ENCODE measurements at places on chromosomes 11 and 22.

DNA sequence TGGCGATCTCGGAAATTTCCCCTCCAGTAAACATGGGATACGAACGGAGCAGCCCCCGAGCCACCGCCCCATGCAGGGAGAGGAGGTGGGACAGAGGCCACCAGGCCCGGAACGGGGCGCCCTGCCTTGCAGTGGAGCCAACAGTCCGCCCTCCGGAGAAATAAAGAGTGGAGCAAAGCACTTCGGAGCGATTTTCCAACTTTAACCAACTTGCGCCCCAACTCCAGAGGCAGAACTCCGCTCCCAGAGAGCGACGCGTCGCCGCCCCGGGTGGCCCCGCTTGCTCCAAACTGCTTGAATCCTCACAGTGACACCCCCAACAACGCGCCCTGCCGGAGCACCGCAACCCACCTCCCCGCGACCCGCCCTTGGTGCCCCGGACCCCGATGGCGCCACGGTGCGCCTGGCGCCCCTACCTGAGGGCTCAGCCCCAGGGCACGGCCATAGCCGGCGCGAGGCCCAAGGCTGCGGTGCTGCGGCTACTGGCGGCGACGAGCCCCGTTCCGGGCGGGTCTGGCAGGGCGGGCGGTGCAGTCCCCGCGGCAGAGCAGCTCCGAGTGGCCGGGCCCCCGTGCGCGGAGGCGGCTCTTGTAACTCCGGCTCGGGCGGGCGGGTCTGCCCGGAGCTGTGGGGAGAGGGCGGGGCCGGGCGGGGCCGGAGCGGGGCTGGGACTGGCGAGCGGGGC lies at the start of gene AHNAK:
Gene AHNAK (minus strand): TSS at position 563 of the 685 bp plus-strand sequence. CDS start 10,708 bp downstream, outside the sequence.
- DNase-seq: peak; percentile 74

GRCh38 chr22:17913801-17914347 lies 110.5 kb downstream of the MICAL3 start:
- no peak for DNase-seq

GRCh38 chr11:102253020-102253715 lies 64.1 kb upstream of the BIRC3 start:
- DNase-seq: no peak

DNA sequence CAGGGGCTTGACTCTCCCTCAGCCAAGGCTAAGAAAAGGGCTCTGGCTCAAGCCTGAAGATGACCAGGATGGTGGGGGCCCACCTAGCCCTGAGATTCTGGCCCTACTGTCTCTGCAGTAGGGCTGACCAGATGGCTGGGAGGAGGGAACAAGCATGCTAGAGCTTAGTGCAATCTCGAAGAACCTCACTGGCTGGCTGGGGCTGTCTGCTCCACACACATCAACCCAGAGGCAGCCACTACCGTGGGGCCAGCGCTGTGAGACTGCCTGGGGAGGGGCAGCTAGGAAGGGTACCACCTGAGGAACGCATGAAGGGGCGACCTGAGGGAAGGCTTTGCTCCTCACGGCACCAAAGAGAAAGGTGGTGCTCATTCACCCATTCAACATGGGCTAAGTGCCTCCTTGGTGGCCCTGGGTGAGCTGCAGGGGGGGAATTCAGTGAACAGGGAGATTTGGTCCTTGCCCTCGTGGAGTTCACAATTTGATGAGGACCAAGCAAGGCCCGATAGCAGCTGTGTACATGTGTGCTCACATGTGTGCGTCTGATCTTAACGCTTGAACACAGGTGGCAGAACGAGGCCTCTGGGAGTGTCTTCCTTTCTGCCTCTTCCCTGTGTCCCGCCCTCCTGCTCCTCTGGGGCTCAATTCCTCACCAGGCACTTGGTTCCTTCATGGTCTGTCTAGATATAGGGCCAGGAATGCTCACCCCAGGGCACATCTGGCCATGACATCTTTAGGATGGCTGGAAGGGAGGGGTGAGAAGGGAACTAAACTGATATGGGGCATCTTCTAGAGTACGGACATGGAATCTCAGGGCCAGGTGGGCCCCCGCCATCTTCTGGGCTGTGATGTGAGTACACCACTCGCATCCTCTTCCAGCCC lies 102.3 kb upstream of the PITPNB start:
- no peak for DNase-seq

DNA sequence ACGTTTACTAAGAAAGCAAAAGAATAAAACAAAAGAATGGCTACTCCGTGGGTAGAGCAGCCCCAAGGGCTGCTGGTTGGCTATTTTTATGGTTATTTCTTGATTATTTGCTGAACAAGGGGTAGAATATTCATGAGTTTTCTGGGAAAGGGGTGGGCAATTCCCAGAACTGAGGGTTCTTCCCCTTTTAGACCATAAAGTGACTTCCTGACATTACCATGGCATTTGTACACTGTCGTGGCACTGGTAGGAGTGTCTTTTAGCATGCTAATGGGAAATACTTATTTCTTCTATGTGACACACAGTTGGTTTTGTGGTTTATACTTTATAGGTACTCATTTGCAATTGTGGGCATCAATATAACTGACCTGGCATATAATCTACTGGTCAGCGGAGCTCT lies 56.3 kb downstream of the SLN start:
- no peak for DNase-seq

GRCh38 chr11:21602699-21603098 lies 590.2 kb upstream of the ANO5 start:
- no peak for DNase-seq

DNA sequence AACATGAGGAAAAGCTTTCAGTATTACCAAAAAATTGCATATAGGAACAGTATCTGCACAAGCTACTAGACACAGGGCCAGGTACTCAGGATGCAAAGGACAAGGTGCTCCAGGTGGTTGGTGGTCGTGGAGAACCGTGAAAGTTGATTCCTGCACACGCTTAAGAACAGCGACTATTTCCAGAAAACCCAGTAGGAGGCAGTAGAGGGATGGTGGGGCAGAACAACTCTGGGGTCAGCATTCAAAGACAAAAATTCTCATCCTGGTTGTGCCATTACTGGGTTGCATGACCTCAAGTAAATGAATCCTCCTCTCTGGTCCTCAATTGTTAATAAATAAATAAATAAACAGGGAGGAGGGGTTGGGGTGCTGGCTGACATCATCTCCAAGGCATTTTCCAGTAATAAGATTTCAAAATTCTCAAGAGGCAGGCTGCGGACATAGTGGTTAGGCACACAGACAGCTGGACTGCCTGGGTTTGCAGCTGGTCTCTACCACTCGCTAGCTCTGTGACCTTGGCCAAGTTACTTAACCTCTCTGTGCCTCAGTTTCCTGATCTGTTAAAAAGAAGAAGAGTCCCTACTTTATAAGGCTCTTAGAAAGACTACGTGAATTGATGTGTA lies 89.6 kb downstream of the ISX start:
- no peak for DNase-seq

DNA sequence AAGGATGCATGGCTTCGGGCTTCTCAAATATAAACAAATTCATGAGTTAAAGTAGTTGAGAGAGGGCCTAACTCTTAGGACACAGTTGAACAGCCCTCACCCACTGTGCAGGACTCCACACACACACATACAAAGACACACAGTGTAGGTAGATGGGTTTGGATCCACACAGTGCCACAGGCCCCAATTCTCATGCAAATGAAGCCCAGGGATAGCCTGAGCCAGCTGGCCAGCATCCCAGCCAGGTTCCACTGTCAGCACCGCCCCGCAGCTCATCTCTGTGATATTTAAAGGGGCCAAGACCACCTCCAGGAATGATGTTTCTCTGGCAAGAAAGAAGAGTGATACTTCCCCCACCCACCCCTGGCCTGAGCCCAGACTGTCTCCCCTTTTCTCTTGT lies 11.7 kb downstream of the SLC35C1 start:
- no peak for DNase-seq

GRCh38 chr11:3357994-3358676 lies 20.8 kb downstream of the ZNF195 start:
- no peak for DNase-seq

DNA sequence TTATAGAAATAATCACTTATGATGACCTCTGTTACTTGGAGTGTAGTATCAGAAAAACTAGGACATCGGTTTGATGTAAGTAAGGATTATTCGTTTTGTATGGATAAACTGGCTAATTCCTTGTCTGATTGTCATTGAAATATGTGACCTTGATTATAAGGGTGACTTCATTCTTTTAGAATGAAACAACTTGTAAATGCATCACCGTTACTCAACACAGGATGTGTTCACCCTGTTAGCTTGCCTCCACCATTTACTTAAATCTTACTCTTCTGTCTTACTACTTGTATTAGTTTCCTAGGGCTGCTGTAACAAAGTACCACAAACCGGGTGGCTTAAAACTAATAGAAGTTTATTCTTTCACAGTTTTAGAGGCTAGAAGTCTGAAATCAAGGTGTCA lies 7.9 kb downstream of the SFI1 start:
- no peak for DNase-seq

- no peak for DNase-seq
Measured at GRCh38 chr11:93767018-93767417, 17.1 kb upstream of the MED17 start.

DNA sequence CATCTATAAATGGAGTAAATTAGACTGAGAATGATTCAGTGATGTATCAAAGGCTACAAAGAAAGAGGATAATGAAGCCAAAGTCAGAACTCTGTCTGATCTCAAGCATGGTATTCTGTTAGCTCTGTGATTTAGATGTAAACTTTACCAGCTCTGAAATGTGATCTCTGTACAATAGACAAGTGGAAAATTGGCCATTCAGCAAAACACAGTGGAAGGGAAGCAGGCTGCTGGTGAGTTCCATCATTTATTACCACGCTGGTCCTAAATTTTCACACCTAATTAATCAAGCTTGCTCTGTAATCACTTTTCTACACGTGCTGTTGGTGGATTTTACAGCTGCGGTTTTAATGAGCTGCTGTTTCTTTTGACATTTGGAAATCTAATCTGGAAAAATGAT lies 145.1 kb upstream of the OPCML start:
- DNase-seq: no peak

DNA sequence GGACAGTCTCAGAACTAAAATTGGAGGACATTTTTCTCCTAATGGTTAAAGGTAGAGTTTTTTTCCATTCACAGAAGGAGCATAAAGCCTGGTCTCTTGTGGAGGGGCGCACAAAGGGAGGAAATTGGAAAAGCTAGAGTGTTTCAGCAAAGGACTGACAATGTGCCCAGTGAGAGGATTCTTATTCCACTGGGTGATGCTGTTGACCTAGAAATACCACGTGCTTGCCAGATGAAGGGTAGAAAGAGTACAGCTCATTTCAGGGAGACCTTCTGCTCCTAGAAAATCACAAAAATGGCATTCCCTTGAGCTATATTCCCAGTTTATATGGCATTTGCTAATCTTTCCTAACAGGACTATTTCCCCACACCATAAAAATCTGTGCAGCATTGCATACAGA lies 21.1 kb downstream of the MS4A6E start:
- no peak for DNase-seq

DNA sequence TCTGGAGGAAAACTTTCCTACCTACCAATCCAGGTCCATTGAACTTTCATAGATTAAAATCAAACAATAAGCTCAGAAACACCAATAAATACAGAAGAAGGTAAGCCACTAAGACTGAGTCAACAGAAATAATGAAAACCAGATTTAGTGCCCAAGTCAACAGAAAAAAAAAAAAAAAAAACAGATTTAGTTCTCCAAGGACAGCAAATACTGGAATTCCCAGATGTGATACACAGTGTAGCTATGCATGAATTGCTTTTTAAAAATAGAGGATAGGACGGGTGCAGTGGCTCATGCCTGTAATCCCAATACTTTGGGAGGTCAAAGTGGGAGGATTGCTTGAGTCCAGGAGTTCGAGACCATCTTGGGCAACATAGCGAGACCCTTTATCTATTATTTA lies 15.7 kb downstream of the DMC1 start:
- no peak for DNase-seq

DNA sequence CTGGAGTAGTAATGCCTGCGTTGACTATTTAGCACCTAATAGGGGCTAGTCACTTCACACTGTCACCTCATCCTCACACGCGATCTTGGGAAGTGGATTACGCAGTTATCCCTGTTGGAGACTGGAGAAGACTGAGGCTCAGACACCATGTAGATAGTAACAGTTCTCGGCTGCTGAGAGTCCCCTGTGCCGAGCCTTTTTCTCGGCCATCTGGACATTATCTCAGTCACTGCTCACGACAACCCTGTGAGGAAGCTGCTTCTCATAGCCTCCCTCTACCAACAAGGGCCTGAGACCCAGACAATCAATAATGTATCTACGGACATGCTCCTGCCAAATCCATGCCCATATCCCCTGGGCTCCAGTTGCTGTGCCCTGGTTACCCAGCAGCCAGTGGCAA lies 25.9 kb downstream of the SCUBE1 start:
- DNase-seq: no peak

- DNase-seq: no peak
Measured at GRCh38 chr11:105179542-105180278, 40.1 kb upstream of the CARD18 start.

- no peak for DNase-seq
Measured at GRCh38 chr11:64881476-64881875, 3.1 kb upstream of the EHD1 start.

DNA sequence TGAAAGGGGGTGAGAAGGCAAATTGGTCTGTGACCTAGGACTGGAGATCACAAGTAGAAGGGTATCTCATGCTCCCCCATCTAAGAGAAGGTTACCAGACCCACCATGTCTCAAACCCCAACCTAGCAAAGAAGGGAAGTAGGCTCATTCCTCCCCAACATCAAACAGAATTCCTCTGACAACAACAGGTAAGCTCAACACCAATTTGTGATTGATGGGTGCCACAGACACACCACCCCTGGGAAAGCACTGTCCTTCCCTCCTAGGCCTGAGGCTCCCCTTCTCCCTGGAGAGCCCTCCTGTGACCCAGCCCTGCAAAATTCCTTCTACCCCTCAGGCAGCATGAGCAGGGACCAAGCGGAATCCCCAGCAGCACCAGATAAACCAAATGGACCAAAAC lies 154.3 kb downstream of the BUD13 start:
- no peak for DNase-seq

DNA sequence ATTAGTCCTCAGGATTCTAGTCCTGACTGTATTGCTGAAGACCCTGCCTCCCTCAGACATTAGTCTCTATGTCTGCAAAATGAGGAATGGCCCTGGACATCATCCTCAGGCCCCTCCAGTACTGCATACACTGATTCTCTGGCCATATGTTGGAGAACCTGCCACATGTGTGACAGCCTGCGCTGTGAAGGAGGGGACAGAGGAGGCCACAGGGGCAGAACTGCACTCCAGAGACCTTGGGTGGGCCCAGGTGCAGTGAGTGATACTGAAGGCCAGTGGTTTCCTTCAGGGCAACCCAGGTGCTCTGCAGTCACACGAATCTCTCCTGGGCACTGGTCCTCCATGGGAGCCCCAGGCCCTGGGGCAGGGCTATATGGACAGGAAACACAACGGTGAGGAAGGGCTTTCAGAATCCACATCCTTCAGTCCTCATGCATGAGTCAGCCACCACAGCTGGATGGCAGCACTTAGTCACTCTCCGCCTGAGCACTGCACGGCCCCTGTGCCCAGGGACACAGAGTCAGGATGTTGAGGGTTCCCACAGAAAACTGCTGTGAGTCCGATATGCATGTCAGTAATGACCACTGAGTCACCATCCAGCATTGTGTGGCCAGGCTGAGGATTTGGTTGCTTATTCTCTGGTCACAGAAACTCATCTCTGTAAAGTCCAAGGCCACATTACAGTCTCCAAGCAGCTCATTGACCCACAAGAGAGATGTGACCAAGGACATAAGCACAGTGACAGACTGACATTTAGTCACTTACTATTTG lies 39.7 kb downstream of the ME3 start:
- no peak for DNase-seq

Measured in stimulated activated naive CD4-positive, alpha-beta T cell treated with Interleukin-2 at 50 U/mL for 16 hours (primary cell).